ENCODE measurements at places on chromosomes 7 and 10. TPM values are rescaled to one million over a fixed set of nuclear protein-coding genes. Genes with fewer than 3 reads are reported as not detected.

The SPDYE16 gene
- total RNA-seq = not detected

- no peak for DNase-seq
Measured at GRCh38 chr7:116316838-116317628, 106.7 kb downstream of the TES start.

The WNT2 gene
- 11.5 TPM for total RNA-seq

DNA sequence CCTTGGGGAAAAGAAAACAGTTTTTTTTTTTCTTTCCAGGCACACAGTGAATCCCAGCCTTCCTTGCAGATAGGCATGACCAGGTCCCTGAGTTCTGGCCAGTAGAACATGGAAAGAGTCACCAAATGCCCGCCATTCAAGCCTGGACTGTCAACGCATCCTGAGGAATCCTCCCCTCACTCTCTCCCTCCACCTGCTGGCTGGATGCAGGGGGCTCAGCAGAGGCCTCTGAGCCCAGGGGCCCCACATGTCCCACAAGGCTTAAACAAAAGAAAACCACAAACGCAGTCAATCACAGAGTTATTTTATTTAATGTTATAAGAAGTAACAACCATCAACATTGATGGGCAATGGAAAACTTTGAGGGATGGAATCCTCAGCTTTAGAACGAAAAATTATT is 93.1 kb downstream of the JCAD start:
- DNase-seq = no peak

- no peak for DNase-seq
Measured at GRCh38 chr10:124020981-124021815, 72.2 kb downstream of the CHST15 start.

The CALN1 gene
- total RNA-seq = not detected

DNA sequence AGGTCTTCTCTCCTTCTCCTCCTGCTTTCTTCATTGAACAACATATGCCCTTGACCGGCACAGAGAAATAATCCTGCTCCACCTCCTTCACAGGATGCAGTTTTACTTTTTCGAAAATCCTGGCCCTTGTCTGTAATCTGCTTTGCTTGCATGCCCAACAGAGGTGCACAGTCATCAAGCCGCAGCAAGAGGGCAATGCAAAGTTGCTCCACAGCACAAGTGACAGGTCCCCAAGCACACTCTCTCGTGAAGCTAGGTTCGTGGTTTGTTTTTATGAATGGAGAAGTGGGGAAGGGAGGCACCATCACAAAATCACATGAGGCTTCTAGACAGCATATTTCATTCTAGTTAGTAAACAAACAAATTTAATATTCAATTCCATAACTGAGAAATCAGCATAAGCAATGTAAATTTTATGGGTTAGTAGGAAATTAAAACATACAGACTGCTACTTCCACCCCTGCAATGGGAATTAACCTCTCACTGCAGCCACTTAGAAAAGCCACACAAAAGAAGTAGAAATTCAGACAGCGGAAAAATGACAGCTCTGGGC is 178.8 kb downstream of the TPK1 start:
- DNase-seq = no peak

DNA sequence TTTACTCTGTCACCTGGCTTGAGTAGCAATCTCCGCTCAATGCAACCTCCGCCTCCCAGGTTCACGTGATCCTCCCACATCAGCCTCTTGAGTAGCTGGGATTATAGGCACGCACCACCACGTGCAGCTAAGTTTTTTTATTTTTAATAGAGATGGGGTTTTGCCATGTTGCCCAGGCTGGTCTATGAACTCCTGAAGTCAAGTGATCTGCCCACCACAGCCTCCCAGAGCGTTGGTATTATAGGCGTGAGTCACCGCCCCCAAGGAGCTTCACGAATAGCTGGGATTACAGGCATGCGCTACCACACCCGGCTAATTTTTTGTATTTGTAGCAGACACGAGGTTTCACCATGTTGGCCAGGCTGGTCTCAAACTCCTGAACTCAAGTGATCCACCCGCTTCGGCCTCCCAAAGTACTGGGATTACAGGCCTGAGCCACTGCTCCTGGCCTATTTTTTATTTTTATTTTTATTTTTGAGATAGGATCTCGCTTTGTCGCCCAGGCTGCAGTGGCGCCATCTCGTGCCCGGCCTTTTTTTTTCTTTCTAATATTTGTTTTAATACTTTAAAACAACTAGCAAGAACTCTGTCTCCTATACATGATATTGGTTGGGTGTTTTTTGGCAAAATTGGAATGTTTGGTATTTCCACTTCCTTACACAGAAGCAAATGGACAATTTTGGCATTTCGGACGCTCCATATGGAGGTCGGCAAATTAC is 1.1 kb downstream of the EFCAB10 start:
- no peak for DNase-seq

DNA sequence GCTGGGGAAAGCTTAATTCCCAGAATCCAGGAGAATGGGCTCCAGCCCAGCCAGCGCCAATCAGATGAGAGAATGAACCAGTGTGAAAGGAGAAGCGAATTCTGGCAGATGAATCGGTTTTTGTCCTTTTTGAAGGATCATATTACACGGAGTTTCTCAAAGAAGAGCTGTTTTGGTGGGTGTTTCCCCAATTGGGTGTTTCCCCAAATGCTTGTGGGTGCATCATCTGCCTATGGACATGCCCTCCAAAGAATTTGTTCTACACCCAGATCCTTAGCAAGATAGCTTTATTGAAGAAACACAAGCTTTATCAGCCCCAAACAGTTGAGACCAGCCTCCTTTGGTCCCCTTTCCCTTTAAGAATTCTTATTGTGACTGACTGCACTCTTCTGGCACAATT is 186.5 kb upstream of the GPR26 start:
- DNase-seq = no peak

GRCh38 chr10:3467052-3467951 is 294.7 kb upstream of the PITRM1 start:
- no peak for DNase-seq

The GDF2 gene
- not detected for total RNA-seq

DNA sequence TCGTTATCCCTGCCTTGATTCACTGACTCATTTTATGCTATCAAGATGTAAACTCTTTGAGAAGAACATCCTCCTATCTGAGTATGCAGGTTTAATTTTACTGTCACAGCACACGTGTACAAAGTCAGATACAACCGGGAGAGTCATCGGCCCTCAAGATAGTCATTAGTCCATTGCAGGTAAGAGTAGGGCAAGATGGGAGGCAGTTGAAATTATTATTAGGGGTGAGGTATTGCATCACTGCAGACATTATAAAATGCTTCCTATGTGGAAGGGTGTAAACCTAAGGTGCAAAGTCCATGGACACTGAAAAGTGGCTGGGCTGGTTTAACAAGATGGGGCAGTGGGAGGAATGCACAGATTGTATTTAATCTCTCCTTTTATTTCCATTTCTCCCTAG is 113.7 kb downstream of the ARL4A start:
- no peak for DNase-seq

- DNase-seq = no peak
Measured at GRCh38 chr7:115526278-115526677, 504.3 kb downstream of the TFEC start.

Measured in osteocyte (in vitro differentiated cells).